ENCODE measurements at places on chromosomes 16 and 17.
A peak's percentile ranks its signal among the peaks of the same experiment; 100 is the strongest.

GRCh38 chr16:79895917-79896203 is 295.3 kb upstream of the MAF start:
- DNase-seq: no peak

GRCh38 chr16:2981899-2982250 is 1.6 kb upstream of the PKMYT1 start:
- DNase-seq: no peak

GRCh38 chr17:62189377-62189776 is 124.3 kb upstream of the MED13 start:
- DNase-seq: no peak

DNA sequence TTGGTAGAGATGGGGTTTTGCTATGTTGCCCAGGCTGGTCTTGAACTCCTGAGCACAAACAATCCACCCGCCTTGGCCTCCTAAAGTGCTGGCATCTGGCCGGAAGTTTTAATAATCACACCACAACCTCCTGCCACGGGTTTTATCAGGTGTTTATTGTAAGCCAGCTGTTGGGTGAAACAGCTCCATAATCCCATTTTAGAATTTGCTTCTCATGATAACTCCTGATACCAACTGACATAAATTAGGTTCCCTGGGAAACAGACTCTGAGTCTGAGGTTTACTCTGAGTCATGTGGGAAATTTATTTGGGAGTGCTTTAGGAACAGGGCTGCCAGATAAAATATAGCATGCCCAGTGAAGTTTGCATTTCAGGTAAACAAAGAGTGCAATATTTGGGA is 122.6 kb upstream of the MED13 start:
- DNase-seq: no peak

DNA sequence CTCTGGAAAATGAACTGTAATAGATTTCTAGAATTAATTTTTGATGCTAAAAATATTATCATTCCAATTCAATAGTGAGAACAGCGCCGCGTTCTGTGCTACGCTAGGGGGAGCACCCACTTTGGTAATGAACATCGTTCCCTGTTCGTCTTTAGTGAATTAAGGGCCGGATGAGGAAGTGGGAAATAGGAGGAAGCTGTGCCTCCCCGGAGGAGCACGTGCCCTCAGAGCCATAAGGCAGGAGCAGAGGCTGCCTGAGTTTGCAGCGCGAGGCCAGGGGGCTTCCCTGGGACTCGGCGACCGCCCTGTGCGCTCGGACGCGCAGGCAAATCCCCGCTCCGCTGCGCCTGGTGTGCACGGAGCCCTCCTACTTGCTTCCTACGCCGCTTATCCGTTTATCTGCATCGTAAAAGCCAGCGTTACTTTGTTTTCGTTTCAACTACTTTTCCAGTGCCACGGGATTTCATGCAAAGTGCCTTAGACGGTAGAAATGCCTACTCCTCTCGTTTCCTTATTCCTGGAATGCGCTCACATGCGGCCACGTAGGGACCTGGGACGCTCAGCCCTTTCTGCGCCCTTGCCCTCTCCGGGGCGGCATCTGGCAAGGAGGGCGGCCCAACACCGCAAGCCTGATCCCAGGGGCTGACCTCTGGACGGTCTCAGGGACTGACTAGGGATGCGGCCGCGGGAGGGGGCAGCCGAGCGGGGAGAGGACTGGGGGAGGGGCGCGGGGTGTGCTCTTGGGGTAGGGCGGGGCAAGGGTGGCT is 76.4 kb downstream of the KCNJ12 start:
- peak; percentile 29 for DNase-seq

DNA sequence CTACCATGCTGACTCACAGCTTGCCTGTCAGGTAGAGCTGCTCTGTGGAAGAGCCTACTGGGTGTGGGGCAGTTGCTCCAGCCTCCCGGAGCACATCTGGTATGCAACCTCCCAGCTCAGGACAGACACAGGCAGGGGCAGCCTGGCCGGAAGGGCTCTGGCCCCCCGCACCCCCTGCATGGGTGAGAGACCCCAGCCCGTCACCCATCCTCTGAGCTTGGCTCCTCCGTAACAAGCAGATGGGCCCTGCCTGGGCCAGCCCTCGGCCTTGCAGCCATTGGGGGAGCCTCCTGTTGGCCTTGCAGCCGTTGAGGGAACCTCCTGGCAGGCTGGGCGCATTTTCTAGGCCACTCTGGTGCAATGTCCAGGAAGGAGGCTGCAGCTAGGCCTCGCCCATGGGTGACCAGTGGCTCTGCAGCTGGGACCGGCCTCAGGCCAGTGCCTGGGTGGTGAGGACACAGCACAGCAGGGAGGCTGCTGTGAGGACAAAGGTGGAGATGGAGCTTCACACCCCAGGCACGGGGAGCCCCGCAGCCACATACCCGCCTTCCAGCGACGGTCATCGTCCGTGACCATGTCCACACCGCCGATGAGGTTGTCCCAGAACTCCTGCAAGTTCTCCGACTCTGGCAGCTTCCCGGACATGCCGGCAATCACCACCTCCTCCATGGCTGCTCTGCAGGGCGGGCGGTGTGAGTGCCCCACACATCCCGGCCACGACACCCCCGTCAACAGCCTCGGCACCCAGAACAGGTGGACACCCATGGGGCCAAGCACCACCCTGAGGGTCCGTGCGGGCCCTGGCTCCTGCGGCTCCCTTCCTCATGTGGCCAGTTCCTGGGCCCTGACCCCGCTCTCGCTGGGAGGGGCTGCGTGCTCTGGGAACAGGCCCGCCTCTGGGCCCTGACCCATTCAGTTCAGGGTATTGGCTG is 2.0 kb downstream of the FASN start:
- no peak for DNase-seq

GRCh38 chr16:56360117-56361008 is 65.0 kb downstream of the AMFR start:
- no peak for DNase-seq

DNA sequence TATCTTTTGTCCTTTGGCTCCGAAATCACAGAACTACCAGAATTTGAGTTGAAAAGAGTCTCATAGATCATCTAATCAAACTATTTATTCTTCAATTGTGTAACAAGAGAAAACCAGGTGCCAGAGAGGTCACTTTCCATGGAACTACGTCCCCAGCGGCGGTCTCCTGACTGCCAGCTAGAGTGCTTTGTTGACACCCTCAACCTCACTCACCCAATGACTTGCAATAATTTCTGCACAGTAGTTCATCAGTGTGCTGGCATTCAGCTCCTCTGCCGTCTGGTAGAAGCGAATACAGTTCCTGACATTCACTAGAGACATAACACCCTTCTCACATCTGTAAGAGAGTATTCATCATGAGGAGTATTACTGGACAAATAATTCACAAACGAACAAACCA is 54.2 kb downstream of the ANKFY1 start:
- no peak for DNase-seq

DNA sequence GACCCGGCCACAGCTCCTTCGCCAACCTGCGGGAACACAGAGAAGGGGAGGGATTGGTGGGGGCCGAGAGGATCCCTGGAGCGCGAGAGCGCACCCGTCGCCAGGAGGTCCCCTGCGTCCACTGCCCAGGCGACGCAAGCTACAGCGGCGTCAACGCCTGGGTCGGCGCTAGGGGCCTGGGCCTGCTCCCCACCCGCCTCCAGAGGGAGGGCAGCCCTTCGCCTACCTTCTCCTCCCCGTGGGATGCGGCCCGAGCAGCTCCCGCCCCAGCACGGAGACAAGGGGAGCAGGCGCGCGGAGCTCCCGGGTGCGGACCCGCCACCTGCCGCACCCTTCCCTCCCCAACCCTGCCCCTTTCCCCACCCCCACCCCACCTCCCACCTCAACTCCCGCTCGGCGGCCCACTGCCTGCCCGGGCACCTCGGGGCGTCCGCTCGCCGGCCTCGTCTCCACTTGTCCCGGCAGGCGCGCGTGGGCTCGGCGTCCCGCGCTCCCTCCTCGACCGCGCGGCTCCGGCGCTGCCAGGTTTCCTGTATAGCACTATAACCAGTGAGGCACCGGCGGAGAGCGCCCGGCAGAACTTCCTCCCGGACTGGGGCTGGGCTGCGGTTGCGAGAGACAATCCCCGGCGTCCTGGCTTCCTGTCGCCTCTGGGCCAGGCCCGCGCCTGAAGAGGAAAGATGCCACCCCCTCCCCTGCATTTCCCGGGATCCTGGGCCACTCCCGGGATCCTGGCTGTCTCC is 119.1 kb upstream of the SMURF2 start:
- DNase-seq: peak; percentile 34

- no peak for DNase-seq
Measured at GRCh38 chr17:71679832-71680231, 441.0 kb upstream of the SOX9 start.

GRCh38 chr16:57878586-57878985 is 76.3 kb upstream of the KIFC3 start:
- DNase-seq: no peak

DNA sequence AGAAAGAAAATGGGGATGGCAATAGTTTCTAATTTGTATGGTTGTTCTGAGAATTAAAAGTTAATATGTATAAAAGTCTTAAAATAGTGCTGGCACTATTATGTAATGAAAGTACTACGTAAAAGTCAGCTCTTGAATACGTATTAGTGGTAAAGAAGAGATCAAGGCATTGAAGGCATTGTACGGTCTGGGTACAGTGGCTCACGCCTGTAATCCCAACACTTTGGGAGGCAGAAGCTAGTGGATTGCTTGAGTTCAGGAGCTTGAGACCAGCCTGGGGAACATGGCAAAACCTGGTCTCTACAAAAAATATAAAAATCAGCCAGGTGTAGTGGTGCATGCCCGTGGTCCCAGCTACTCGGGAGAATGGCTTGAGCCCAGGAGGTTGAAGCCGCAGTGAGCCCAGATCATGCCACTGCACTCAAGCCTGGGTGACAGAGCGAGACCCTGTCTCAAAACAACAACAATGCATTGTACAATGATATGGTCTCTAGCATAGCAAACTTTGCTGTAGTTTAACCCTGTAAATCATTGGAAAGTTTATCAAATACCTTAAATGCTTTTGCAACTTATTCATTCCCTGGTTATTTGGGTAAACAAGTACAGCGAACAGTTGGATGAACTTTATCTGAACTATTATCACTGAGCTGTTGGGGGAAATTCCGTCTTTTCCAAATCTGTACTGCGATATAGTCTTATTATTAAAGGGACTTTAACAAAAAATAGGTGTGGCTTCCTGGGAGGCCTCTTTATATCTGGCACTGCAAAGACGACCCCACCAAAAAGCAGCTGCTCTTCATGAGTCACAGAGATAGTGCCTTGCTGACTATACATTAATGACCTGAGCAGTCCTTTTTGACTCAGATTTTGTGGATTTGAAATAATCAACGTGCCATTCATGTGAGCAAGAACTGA is 73.6 kb downstream of the GPRC5B start:
- no peak for DNase-seq

- DNase-seq: peak; percentile 93
Measured at GRCh38 chr16:3003582-3004270, 9.0 kb upstream of the CLDN9 start.

DNA sequence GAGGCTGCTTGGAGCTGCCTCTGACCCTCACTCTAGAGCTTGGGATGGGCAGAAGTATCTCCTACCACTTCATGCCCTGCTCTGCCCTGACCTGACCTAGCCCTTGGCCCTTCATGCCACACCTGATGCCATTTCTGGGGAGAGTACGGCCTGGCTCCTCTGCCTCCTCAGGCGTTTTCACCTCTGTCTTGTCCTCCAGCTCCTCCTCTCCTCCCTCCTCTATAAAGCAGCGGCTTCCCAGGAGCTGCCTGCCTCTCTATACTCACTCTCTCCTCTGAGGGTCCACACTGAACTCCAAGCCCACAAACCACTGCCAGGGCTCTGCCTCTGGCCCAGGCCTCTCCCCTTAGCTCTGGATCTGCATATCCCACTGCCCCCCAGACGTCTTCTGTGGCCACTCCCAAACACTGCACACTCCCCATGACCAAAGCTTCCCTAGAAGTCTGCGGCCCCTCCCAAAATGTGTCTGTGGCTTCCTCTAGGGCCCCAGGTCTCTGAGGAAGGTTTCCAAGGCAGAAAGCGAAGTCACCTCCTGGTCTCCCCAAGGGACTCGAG is 52.6 kb downstream of the PITPNM3 start:
- DNase-seq: no peak

GRCh38 chr17:19295473-19296135 is 58.4 kb downstream of the EPN2 start:
- no peak for DNase-seq
